ENCODE measurements at places on chromosomes 7 and 10.

- DNase-seq = peak; percentile 41
Measured at GRCh38 chr7:103336761-103337160, 7.8 kb downstream of the DNAJC2 start.

DNA sequence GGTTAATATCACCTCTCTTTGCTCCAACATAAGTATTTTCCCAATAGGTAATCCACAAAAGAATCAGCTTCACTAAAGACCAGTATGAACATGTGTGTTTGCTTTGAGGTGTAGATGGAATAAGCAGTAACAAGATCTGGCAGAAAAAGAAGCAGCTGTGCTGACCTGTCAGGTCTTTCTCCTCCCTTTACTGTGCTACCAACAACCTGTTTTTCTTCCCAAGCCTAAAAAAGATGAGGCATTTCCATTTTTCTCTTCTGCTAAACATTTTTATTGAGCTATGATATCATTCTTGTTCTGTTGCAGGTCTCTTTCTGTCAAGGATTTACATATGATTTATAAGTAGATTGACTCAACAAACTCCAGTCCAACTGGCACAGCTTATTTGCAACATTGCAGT lies 315.2 kb upstream of the GLI3 start:
- DNase-seq = no peak

DNA sequence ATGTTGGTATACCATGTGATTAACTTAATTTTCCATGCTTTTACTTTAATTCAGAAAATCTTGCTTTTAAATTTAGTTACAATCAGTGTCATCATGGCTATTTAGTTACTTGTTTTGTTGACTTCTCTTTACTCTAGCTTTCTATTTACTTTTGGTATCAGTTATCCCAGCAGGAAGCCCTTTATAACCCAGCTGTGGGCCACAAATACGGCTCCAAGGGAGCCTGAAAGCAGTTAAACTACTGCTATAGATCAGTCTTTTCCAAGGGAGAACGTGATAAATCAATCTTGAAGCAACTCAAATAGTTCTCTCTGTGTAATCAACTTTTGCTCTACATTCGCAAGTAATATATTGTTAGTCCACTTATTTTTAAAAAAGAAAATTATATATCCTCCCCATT lies 287.4 kb downstream of the CACNA2D1 start:
- no peak for DNase-seq

DNA sequence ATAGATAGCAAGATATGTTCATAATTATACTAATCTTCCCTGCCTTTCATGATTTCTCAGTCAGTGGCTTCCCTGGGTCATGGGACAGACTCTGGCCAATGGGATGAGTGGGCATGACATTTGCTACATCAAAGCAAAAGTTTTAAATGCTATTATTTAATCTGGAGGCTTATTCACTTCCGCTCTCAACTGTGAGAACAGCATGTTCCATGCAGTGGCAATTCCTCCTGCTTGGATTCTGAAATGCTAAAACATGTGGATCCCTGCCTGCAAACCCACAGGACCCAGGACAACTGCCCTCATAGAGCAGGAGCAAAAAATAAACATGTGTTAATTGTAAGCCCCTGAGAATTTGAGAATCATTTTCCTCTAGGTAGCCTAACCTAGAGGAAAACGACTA lies 1412.4 kb upstream of the CELF2 start:
- no peak for DNase-seq

GRCh38 chr10:55410415-55410885 lies 609.4 kb upstream of the PCDH15 start:
- no peak for DNase-seq

DNA sequence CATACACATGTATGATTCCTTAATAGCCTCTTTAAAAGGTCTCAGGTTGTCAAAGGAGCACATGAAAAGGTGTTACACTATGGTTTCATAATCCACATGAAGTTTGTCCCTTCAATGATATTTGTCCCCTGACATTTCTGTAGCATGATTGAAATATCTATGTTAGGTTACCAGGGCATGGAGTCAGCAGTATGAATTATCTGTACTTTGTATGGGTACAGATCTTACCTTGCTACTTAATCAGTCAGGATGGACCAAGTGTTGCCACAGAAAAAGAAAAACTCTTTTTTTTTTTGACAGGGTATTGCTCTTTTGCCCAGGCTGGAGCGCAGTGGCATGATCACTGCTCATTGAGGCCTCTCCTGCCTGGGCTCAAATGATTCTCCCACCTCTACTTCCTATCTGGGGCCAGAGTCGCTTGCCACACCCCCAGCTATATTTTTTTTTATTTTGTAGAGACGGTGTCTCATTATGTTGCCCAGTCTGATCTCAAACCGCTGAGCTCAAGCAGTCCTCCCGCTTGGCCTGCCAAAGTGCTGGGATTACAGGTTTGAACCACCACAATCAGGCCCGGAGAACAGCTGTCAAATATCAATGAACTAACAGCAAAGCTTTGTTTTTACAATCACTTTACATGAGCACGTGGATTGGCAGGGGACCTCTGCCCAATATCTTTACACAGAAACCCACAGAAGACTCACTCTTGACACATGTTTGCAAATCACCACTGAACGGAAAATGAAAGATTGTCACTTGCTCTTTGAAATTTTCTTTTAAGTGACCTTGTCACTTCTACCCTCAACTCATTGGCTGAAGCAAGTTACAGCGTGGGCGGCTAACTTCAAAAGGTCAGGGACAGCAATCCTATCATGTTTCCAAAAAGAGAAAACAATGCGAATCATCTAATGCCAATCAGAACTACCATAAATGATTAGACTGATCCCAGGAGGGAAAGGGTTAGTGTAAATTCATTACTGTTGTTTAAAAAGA lies 140.2 kb downstream of the PRKG1 start:
- DNase-seq = no peak

GRCh38 chr10:50619882-50620281 lies 3.9 kb downstream of the SGMS1 start:
- DNase-seq = no peak

DNA sequence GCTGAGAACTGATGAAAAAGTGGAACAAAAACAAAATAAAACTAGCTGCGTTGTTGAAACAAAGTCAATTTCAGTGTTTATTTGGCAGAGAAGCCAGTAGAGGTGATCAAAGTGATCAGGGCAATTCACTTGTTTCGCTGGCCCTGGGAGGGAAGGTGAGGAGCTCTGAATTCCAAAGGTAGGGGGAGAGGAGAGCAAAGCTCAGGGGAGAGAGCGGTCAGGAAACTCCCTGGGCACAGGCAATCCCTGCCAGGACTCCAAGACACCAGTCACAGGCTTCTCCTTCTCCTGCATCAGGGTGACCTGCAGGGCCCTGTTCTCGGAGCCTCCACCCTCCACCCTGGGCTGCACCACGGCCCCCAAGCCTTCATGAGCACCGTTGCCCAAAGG lies 6.8 kb upstream of the KIAA1217 start:
- DNase-seq = no peak

GRCh38 chr7:36283711-36284130 lies 105.9 kb upstream of the ANLN start:
- DNase-seq = peak; percentile 93

DNA sequence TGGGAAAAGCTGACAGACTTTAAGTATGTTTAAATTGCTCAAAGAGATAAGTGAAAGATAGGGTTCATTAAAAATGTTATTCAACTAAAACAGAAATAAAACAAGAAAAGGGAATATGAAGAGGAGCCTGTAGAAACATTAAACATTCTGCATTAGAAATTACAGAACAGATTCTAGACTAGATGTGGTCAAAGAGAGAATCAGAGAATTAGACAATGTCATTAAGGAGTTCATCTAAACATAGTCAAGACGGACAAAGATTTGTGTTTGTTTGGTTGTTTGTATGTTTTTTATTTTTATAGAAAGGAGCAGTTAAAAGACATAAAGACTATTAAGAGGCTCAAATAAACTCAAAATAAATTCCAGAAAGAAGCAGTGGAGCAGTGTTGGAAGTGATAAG lies 80.0 kb downstream of the NKX6-2 start:
- no peak for DNase-seq

DNA sequence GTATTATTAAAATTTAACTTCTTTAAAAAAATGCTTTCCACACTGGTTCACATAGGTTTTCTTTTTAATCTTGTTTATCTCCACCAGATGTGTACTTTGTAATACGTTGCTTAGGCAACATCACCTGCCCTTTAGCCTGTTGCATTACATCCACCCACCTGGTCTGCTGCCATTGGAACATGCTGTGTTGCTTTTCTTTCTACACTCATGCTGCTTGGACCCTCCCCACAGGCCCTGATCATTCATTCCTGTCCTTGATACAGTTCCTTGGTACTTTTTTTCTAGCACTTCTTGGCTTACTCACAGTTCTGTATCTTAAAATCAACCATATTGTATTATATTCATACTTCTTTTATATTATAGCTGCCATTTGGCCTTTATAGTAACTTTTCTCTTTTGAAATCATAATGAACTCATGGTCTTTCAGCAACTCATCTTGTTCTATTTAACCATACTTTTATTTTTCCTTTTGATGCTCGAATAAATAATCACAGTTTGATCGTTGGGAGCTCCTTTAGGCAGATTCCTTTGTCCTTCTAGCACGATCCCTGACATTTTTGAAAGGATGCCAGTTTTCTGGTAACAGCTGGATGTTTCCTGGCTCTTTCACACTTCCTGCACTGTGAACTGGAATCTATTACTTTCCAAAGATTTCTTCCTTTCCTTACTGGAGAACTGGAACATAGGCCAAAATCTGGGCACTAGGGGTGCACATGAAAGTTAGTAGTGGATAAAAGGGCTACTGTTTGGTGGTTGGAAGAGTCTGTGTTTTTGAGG lies 125.1 kb downstream of the CDK14 start:
- no peak for DNase-seq

- no peak for DNase-seq
Measured at GRCh38 chr7:151246851-151247580, 1.5 kb downstream of the SMARCD3 start.

- no peak for DNase-seq
Measured at GRCh38 chr10:122713091-122713885, 13.6 kb upstream of the C10orf120 start.

GRCh38 chr7:132402751-132403245 lies 173.5 kb downstream of the PLXNA4 start:
- no peak for DNase-seq

GRCh38 chr7:102040569-102040968 lies 223.1 kb downstream of the CUX1 start:
- DNase-seq = no peak

- DNase-seq = no peak
Measured at GRCh38 chr10:100979791-100980272, 7.5 kb downstream of the MRPL43 start.

GRCh38 chr7:30548845-30549244 lies 44.2 kb upstream of the GGCT start:
- peak; percentile 50 for DNase-seq

- no peak for DNase-seq
Measured at GRCh38 chr7:50792342-50793119, 9.8 kb upstream of the GRB10 start.

DNA sequence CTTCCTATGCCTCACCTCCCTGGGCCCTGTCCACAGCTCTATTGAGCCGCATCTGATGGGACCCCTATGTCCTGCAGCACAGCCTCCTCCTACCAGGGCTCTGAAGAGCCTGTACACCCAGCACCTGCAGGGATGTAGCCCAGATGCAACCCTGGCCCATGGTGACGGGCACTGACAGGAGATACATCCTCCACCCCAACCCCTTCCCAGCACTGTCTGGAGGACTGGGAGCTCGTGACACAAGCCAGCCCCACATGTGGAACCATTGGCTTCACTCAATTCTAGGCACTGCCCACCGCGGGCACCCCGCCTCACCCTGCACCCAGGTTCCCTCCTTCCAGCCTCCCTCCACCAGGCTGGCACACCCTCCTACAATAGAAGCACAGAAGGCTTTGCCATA lies 2.6 kb upstream of the GRB10 start:
- no peak for DNase-seq

- DNase-seq = no peak
Measured at GRCh38 chr7:50793120-50793946, 10.6 kb upstream of the GRB10 start.

GRCh38 chr7:96169439-96169838 lies 152.5 kb downstream of the SLC25A13 start:
- no peak for DNase-seq

GRCh38 chr10:43256531-43257346 lies 10.1 kb downstream of the RASGEF1A start:
- DNase-seq = no peak

- DNase-seq = no peak
Measured at GRCh38 chr7:82443547-82444219, at the start of gene CACNA2D1. Gene CACNA2D1, minus strand, starts transcription at chr7:82443777.

- no peak for DNase-seq
Measured at GRCh38 chr10:91944880-91945630, 21.5 kb downstream of the BTAF1 start.

DNA sequence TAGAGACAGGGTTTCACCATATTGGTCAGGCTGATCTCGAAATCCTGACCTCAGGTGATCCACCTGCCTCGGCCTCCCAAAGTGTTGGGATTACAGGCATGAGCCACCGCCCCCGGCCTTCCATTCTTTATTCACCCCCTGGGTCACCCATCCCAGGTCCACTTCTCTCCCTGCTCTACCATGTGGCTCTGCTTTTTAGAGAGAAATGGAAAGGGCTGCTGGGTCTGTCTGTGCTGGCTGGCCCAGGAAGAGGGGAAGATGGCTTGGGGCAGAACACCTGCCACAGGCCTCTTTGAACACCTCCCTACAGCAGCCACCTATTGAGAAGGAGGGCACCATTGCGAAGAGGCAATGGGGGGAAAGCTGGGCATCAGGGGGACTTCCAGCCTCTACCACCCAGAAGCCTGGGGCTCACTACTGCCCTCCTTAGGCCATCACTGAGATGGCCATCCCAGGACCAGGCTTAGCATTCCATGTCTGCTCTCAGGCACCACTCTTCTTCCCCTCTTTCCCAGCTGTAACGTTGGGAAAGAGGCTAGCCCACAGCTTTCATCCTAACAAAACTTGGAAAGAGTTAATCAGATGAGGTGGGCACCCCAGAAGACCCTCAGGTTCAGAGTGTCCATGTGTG lies 256.3 kb downstream of the GRID1 start:
- no peak for DNase-seq

- no peak for DNase-seq
Measured at GRCh38 chr10:8463853-8464252, 409.4 kb downstream of the GATA3 start.

DNA sequence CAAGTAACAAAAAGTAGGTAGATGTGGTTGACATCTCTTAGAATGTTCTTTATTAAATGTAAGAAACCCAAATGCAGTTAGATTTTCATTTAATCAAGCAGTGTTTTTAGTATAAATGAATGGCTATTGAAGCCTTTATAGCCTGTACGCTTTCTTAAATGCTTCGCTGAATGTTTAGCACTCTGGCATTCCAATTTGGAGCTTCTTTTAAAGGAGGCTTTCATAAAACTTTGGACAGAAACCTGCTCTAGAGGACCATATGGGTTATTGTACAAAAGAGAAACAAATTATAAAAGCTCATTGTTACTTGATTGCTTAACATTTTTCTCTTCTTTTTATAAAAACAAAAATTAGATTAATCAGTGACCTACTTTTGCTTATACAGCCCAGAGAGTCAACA lies 59.5 kb downstream of the KCND2 start:
- no peak for DNase-seq

DNA sequence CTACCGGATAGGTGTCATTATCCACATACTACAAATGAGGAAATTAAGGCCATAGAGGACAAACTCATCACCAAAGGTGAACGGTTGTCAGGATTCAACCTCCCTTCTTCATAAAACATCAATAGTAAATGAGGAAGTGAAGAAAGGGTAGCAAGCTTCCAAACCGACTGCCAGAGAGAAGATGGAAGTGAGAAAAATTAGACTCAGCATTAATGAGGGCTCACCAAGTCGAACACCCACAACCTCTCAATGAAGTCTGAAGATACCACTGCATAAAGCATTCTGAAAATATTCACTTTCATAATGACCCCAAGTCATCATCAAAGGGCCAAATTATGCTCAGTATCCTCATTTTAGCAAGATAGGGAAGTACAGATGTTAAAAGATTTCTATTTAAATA lies 29.6 kb downstream of the ABCB4 start:
- no peak for DNase-seq
